Thoracic aorta (tissue), 2 donors: ENCODE measurements at places on chromosomes 13 and 19.

GRCh38 chr19:42762789-42763188 is 2.7 kb downstream of the PSG8 start:
- DNase-seq = no peak

DNA sequence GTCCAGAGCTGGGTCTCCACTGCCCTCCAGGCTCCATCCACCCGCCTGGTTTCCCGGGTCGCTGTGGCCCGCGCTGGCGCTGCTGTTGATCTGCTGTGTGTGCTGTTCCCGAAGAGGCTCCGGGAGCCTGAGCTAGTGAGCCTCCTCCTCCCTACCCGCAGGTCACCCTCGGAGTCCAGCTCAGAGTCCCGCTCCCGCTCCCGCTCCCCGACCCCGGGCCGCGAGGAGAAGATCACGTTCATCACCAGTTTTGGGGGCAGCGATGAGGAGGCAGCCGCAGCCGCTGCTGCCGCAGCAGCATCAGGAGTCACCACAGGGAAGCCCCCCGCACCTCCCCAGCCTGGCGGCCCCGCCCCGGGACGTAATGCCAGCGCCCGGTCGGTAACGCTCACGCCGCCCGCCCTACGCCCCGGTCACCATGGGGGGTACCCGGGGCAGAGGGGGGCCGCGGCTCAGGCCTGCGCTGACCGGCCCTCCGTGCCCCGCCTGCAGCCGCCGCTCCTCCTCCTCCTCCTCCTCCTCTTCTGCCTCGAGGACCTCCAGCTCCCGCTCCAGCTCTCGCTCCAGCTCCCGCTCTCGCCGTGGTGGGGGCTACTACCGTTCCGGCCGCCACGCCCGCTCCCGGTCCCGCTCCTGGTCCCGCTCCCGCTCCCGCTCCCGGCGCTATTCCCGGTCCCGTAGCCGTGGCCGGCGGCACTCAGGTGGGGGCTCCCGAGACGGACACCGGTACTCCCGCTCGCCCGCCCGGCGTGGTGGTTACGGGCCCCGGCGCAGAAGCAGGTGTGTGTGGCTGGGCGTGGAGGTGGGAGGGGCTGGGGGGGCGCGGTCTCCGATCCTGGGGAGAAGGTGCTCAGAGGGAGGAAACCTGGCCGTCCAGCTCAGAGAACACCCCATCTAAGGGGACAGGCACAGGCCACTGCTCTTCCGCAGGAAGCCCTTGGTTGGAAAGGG is 12.2 kb downstream of the ZNF296 start:
- DNase-seq = no peak

- DNase-seq = no peak
These were observed 8.5 kb downstream of the MICU2 start for GRCh38 chr13:21595546-21595822.

- no peak for DNase-seq
These were observed 9.1 kb upstream of the SPACA7 start for GRCh38 chr13:112366907-112367646.

DNA sequence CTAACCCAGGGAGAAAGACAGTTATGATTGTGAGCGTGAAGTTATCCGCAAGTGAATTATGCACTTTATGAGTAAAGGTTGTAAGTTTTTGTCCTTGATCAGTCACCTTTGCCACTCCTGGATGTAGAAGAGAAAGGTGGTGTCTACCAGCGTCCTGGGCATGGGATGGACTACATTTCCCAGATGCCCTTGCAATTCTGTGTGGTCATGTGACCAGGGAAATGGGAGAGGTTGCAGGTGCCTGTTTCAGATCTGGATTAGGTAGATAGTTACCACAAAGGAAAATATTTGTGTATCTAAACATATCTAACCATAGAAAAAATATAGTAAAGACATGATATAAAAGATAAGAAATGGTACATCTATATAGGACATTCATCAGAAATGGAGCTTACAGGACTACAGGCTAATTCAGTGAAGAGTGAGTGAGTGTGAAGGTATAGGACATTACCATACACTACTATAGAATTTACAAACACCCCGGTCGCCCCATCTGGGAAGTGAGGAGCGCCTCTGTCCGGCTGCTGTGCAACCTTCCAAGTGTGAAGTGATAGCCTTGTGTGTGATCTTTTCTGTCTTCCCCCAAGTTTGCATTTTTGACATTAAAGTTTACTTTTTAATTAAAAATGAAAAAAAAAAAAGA is 51.6 kb upstream of the CACNA1A start:
- no peak for DNase-seq

DNA sequence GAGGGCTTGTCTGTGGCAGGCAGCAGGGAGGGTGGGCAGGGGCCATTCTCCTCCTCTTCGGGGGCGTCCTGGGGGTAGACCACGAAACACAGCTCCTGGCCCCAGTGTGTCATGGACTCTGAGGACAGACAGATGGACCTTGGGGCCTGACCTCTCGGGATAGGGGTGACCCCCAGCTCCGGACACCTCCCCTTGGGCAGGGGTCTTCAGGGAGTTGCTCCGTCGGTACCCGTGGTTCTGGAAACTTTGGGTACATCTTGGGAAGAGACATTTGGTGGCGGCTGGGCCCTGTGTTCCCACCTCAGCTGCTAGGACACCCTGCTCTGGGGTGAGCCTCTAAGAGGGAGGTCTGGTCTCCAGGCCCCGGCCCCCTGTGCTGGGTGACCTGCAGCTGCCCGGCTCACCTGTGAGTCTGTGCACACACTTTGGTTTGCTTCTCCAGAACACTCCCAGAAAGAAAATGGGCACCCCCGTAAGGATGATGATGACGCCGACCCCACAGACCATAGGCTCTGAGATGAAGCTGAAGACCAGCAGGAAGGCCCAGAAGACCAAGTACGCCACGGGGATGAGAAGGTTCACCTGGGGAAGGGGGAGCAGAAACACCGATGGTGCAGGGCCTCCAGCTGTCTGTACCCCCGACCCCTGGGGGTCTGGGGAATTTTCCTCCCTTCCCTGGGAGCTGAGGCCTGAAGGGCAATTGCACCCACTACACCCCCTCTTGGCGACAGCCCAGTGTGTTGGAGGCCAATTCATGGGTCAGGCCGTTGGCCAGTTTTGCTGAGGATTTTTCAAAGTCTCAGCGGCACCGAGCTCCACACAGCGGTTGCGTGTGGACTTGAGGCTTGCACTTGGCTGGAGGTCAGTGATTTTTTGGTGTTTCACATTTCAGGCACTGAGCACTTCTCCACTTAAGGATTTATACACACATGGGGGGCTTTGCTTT is 15.0 kb downstream of the LRP3 start:
- no peak for DNase-seq

DNA sequence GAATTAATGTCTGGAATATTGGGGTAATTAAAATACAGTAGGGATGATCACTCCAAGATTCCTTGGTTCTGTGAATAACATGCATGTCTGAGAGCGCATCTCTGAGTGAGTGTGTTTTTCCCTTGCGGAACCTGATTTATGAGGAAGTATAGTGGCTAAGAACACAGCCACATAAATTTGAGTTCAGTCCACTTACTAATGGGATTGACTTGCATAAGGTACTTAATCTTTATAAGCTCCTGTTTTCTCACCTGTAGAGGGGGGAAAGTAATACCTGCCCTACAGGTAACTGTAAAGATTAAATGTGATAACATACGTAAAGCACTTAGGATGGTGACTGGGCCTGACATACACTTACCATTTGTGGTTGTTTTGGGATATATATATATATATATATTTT is 60.8 kb downstream of the KLF5 start:
- DNase-seq = no peak

DNA sequence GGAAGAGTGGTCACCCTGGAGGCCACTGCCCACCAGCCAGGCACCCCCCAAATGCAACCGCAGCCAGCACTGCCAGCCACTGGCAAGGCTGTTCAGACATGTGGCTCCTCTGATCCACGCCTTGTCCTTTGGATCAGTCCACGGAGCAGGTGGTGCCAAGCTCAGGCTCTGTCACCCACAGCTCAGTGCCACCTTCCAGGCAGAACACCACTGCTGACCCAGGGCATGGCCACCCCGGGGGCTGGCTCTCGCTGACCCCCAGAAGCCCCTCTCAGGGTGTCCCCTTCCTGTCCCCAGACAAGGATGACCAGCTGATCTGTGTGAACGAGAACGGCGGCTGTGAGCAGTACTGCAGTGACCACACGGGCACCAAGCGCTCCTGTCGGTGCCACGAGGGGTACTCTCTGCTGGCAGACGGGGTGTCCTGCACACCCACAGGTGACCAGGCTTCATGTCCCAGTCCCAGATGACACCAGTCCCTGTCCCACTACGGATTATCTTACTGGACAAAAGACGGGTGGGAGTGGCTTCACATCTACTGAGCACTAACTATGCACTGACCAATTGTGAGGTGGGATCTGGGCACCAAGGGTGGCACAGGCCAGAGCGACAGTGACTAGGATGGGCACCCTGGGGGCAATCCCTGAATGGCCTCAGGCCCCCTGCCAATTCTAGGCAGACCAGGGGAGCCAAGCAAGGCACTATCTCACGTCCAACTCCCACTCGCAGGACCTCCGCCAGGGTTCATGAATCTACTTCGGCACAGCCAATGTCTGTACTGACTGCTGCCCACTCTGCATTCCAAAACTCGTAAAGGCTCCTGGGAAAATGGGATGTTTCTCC is 7.0 kb upstream of the F10 start:
- no peak for DNase-seq

GRCh38 chr19:4972509-4973230 is 3.8 kb downstream of the KDM4B start:
- no peak for DNase-seq

GRCh38 chr13:42814868-42815267 is 33.5 kb downstream of the FAM216B start:
- DNase-seq = no peak

- no peak for DNase-seq
These were observed 330.1 kb downstream of the SPRY2 start for GRCh38 chr13:80010846-80011245.

- DNase-seq = no peak
These were observed 93.4 kb upstream of the SLITRK1 start for GRCh38 chr13:83975655-83976165.

DNA sequence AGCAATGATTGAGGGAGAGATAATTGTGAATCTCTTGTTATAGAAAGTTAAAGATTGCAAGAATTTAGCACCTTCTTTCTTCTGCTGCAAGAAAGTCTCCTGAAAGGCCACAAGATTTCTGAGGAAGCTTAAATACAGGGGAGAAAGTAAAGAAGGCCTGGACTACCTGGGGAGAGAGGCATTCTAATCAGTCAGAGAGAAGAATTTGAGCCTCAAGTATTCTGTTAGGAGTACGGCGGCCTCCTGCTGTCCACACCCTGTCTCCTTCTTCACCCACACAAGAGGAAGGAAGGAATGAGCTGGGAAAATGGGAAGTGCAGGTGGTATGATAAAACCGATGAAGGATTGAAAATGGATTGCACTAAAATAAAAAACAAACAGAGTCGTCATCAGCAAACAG is 474.7 kb downstream of the DIAPH3 start:
- DNase-seq = no peak

- DNase-seq = no peak
These were observed 1.8 kb downstream of the FIZ1 start for GRCh38 chr19:55597501-55597921.

GRCh38 chr13:35771898-35772297 is 295.4 kb upstream of the MAB21L1 start:
- DNase-seq = no peak

DNA sequence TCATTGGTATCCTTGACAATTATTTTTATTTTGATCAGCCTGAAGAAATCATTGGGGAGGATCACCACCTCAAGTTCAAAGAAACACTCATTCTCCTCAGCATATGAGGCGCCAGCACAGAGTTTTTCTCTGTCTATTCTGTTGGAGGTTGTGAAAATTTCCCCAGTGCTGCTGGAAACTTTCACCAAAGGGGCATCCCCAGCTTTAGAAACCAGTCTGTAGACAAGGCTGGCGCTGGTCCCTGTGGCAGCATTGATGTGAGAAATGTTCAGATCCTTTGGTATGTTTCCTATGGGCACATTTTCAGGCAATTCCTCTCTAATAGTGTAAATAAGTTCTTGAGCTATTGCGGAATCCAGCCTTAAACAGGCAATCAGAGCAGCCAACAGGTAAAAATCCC is 2.1 kb downstream of the PCDH9 start:
- DNase-seq = no peak

DNA sequence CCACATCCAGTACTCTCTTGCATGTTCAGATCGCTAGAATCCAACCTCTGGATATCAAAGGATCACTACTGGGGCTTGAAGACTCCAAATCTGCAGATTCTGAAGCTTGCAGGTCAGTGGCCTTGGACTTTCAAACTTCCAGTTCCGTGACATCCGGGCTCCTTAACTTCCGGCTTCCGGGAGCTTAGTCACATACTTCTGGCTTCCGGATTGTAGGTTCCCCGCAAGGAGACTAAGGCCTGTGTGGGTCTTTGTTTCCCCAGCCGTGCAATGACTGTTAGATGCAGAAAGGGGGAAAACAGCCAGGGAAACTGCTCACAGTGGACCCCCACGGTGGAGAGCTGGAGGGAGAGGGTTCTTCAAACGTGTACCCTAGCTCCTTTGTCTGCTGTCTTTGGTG is 41.4 kb downstream of the ZNF333 start:
- DNase-seq = no peak

DNA sequence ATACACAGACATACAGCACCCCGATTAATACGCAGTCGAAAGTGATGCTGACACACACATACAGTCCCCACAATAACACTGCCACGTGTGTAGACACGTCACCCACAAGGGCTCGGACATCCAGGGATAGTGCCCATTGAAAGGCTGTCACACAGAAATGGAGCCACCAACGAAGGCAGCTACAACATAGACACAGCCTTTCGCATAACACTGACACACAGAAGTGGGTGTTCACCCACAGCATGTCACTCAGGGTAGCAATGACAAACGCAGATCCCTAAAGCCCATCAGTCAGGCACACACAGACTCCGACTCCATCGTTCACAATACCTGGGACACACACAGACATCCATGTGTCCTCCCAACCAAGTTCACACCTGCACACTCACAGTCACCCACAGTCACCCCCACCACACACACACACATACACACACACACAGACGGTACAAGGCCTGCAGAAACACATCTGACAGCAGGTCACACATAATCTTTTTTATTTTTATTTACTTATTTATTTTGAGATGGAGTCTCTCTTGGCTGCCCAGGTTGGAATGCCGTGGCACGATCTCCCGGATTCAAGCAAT is 10.4 kb upstream of the NANOS3 start:
- no peak for DNase-seq

GRCh38 chr13:113126265-113127150 is 3.9 kb downstream of the F10 start:
- DNase-seq = no peak

DNA sequence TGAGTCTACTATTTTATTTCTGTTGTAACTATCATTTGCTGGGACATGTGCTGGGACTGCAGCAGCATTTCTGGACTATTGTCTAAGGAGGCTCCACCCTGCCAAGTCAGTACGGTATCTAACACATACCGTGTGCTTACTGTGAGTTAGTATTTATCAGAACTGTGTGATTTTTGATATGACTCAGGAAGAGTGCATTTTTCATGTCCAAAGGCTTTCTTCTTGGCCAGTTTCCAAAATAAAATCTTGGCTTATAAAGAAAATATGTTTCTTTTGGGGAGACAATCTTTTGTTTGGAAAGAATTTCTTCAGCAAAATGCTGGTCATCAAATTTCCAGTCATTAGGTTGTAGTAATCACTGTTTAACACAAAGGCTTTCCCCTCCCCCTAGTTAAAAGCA is 11.6 kb downstream of the PARP4 start:
- no peak for DNase-seq

GRCh38 chr19:29293292-29293691 is 80.3 kb upstream of the UQCRFS1 start:
- DNase-seq = no peak
